BJ (cell line): ENCODE measurements at places on chromosomes 12 and 14.

DNA sequence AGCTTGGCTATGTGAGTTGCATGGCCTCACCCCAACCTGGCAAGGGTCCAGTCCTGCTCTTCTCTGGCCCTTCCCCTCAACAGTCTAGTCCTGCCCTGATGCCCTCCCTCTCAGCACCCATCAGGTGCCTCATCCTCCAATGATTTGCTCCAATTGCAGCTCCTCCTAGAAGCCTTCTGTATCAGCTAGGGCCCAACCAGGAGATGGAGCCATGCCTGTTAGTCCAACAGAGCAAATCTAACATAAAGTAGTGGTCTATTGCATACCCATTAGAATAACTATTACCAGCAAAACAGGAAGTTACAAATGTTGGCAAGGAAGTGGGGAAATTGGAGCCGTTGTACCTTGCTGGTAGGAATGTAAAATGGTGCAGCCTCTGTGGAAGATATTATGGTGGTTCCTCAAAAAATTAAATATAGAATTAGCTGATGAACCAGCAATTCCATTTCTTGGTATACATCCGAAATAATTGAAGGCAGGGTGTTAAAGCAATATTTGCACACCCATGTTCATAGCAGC, 163.5 kb downstream of the VRK1 start:
- no peak for DNase-seq

DNA sequence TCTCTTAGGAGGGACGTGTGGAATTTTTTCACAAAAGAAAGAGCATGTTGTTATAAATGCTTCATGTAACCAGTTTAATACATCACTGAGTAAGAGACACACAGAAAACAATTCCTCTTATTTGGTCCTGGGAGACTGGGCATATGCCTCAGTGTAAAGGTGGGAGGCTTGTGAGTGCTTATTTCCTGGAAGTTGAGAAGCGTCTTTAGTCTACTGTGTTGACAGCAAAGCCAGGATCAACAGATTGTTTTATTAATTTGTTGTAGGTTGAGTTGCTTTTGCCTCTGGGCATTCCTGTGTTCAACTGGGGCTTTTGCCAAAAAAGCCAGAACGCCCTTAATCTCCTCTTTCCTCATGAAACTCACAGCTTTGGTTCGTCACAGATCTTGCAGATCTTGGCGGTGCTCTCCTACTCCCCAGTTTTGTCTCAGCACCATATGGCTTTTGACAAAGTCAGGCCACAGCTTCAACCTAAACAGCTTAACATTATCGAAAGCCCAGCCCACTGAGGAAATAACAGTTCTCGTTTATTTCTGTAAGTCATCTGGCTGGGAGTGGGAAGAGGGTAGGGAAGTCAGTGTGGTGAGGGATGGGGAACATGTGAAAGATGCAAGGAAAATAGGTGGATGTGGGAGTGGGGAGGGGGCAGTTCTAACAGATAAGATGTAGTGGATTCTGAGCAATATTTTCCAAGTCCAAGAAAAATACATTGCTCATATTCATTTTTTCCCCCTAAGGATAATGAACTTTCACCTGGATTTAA, 227.2 kb downstream of the DACT1 start:
- peak; percentile 77 for DNase-seq

DNA sequence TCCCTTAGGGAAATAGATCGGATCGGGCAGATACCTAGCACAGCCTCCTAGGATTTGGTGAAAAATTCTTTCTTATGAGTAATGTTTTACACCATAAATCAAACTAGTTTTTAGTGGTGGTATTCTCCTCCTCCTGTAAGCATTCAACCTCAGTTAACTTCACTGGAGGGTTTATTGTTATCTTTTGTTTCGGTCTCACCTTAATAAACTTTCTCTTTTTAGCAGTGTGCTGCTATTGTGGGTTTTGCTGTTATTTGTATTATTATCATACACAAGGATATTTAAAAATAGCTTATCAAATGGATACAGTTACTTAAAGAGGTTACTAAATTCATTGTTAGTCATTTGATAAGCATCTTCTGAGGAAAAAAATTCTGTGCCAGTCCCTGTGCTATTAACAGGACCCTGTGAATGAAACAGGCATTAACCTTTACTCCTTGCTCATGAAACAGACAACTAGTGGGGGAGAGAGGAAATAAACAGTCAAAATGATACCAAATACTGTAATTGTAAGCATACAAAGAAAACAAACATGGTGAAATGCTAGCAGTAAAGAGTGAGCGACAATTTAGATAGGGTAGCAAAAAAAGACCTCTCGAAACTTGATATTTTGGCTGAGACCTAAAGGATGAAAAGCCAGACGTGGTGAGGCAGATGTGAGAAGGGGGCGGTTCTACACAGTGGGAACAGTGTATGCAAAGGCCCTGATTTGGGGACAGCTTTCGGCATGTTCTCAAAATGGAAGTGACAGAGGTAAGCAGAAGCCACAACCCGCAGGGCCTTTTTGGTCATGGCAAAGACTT, 178.7 kb upstream of the SOX5 start:
- no peak for DNase-seq

GRCh38 chr12:101680647-101681046, 16.8 kb upstream of the CHPT1 start:
- DNase-seq: no peak

DNA sequence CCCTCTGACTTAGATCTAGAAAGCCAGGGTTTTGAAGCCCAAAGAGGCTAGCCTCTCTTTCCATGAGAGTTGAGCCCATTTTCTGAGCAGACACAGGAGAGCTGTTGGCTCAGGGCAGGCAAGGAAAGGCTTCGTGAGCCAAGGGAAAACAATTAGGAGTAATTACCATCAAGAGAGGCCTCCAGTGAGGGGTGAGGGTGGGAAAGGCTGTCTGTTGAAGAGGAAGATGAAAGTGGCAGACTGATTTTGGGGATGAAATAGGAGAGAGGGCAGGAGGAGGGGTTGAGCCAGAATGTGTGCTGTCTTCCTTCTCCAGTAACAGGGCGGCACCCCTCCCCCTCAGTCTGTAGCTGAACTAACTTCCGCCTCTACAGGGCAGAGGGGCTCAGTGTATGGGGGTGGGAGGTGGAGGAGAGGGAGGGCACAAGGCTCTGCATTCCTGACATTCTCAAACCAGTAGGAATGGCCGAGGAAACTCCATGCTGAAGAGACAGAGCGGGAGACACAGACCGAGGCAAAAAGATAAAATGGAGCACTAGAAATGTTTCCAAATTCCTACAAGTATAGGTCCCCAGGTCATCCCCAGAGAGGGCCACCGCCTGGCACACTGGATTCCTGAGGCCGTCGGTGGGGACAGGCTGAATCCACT, 33.1 kb upstream of the COL2A1 start:
- DNase-seq: no peak
